Tibial artery (tissue), 4 donors: ENCODE measurements at places on chromosomes 2 and 18.

- H3K4me3 ChIP-seq = no peak overlapping the region
- DNase-seq = no peak
- no peaks in the 10 kb centered on the region for H3K27me3 ChIP-seq
Observed at GRCh38 chr2:102925003-102925402, 163.2 kb downstream of the TMEM182 start.

- H3K4me1 ChIP-seq = no peaks in the 10 kb centered on the region
- no peak for DNase-seq
- H3K36me3 ChIP-seq = no peaks in the 10 kb centered on the region
- no peak overlapping the region for H3K4me3 ChIP-seq
Observed at GRCh38 chr2:166610180-166610912, 116.3 kb upstream of the SCN7A start.

DNA sequence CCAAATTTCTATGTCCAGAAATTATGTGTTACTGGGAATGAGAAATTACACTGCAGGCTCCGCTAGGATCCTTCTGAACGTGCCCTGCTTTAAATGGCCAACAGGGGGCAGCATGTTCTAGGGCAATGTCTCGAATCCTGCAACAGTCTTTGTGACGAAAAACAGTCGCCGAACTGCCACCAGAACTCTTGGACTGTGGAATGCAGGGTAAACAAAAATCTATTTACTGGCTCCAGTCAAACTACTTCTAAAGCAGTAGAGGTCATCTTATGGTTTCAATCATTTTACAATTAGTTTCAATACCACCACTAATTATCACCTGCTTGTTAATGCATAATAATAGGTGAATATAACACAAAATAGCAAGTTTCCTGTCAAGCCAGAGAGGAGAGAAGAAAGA lies 9.8 kb upstream of the ZNF397 start:
- H3K27ac ChIP-seq = no peak overlapping the region
- peak; percentile 81 for DNase-seq
- no peaks in the 10 kb centered on the region for H3K27me3 ChIP-seq
- no peaks in the 10 kb centered on the region for H3K36me3 ChIP-seq
- no peak overlapping the region for H3K4me3 ChIP-seq

DNA sequence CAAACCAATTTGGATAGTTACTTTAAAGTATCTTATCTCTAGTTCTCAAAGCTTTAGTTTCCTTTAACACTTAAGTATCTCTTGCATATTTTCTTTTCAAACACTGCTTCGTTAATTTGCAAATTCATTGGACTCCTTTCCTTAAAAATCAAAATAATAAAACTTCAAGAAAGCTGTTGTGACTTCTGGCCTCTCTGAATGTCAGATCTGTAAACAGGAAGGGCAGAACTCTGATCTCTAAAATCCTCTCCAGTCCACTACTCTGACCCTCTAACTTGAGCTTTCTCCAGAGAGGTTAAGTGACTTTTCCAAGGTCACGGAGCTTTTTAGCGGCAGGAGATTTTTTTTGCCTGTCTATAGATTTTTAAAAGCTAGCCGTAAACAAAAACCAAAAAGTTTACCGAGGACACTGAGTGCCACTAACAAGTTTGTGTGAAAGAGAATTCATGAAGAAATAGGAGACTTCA lies 155.5 kb downstream of the TGIF1 start:
- H3K4me1 ChIP-seq = peaks cover 23% of the 10 kb centered on the region
- H3K27me3 ChIP-seq = no peaks in the 10 kb centered on the region
- no peaks in the 10 kb centered on the region for H3K36me3 ChIP-seq
- peak overlapping the region; percentile 94 for H3K27ac ChIP-seq

- H3K36me3 ChIP-seq = no peaks in the 10 kb centered on the region
- DNase-seq = no peak
- H3K27me3 ChIP-seq = no peaks in the 10 kb centered on the region
- H3K27ac ChIP-seq = no peak overlapping the region
- H3K4me1 ChIP-seq = no peaks in the 10 kb centered on the region
- no peak overlapping the region for H3K4me3 ChIP-seq
Observed at GRCh38 chr2:124257120-124257519, 232.0 kb downstream of the CNTNAP5 start.

GRCh38 chr2:14761118-14761517 lies 128.6 kb downstream of the LRATD1 start:
- H3K4me1 ChIP-seq = no peaks in the 10 kb centered on the region
- H3K36me3 ChIP-seq = no peaks in the 10 kb centered on the region
- no peak overlapping the region for H3K27ac ChIP-seq
- DNase-seq = no peak
- no peak overlapping the region for H3K4me3 ChIP-seq

DNA sequence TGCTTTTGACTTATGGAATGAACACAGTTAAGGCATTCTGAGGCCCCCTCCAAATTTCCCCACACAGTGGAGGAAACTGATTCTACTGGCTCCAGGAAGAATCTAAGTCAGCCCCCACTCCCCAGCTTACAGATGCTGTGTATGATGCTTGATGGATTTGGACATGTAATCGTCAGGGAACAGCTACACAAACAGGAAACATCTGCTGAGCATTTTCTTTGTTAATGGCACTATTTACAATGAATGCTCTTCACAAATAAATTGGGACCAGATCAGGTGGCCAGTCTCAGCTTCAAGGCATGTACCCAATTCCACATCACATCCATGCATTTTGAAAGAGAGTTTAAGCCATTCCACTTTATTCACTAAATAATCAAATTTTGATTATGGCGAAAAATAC lies 562.3 kb downstream of the SOX11 start:
- no peaks in the 10 kb centered on the region for H3K4me1 ChIP-seq
- no peaks in the 10 kb centered on the region for H3K27me3 ChIP-seq
- H3K4me3 ChIP-seq = no peak overlapping the region
- H3K27ac ChIP-seq = no peak overlapping the region

DNA sequence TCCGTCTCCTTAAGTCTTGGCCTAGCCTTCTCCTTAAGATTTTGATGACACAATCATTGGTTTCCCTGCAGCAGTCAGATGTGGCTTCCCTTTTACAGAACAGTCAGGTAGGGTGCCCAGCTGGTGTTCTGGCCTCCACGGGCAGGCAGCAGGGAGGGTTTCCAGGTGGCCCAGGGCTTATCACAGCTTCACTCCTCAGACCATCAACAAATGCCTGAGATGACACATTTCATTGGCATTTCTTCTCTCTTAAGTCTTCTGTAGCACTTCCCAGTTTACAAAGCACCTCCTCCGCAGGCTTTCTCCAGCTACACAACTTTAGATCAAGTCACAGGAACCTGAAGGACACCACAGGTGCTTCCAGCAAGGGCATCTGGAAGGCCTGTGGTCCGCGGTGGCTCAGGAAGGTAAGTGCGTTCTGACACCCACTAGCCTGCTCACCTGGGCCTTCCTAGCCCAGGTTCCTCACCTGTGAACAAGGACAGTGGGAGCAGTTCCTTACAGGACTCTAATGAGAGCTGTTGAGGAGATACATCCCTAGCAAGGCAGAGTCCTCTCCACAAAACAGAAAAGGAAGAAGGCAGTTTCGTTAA lies 37.6 kb downstream of the PTPN18 start:
- H3K4me1 ChIP-seq = peaks cover 9% of the 10 kb centered on the region
- H3K36me3 ChIP-seq = no peaks in the 10 kb centered on the region
- no peaks in the 10 kb centered on the region for H3K27me3 ChIP-seq
- no peak overlapping the region for H3K4me3 ChIP-seq

GRCh38 chr2:68475110-68475509 lies 7.7 kb downstream of the APLF start:
- no peak overlapping the region for H3K27ac ChIP-seq
- H3K27me3 ChIP-seq = no peaks in the 10 kb centered on the region
- no peaks in the 10 kb centered on the region for H3K4me1 ChIP-seq
- no peak overlapping the region for H3K4me3 ChIP-seq
- DNase-seq = no peak

DNA sequence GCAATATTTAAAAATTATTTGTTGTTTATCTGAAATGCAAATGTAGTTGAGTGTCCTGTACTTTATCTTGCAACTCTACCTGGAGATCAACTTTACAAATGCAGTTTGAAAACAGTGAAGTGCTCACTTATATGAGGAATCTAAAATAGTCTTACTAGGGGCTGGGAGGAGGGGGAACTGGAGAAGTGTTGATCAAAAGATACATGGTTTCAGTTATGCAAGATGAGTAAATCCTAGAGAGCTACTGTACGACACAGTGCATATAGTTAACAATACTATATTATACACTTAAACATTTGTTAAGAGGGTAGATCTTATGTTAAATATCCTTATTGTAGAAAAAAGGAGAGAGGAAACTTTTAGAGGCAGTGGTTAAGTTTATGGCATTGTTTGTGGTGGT lies 241.9 kb downstream of the BCL11A start:
- no peaks in the 10 kb centered on the region for H3K36me3 ChIP-seq
- DNase-seq = no peak
- no peaks in the 10 kb centered on the region for H3K27me3 ChIP-seq
- no peak overlapping the region for H3K27ac ChIP-seq
- no peaks in the 10 kb centered on the region for H3K4me1 ChIP-seq

DNA sequence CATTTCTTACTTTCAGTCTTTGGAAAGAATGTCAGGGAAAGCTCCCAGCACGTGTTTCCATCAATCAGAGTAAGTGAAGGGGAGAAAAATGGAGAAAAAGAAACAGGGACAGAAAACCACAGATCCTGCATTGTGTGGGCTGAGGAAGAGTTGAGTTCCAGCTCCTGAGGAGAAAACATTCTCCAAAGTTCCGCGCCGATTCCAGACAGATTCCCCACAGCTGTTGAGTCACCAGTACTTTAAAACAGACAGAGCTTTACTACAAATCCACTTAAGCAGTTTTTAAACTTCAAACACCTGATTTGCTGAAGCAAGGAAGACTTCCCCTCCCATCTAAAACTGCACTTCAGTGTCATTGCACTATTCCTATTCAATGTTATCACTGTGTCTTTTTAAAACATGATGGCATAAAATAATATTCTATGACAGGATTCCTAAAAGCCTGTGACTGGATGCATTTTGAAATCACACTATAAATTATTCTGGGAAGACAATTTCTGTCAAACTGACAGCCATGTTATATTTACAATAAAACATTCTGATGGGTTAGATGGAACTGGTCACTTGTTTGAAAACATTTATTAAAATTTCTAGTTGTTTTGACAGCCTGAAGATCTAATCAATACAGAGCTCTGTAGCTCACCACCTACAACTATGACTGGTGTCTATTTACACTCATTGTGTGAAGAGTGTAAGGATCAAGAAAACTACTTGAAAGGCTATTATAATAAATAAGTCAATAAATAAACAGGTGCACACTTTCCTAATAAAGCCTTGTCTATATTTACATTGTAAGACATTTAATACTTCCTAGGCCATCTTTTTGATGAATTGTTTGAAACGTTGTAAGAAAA lies 40.9 kb downstream of the TCF4 start:
- H3K36me3 ChIP-seq = no peaks in the 10 kb centered on the region
- H3K27ac ChIP-seq = peak overlapping the region; percentile 2
- peaks cover 12% of the 10 kb centered on the region for H3K4me1 ChIP-seq

DNA sequence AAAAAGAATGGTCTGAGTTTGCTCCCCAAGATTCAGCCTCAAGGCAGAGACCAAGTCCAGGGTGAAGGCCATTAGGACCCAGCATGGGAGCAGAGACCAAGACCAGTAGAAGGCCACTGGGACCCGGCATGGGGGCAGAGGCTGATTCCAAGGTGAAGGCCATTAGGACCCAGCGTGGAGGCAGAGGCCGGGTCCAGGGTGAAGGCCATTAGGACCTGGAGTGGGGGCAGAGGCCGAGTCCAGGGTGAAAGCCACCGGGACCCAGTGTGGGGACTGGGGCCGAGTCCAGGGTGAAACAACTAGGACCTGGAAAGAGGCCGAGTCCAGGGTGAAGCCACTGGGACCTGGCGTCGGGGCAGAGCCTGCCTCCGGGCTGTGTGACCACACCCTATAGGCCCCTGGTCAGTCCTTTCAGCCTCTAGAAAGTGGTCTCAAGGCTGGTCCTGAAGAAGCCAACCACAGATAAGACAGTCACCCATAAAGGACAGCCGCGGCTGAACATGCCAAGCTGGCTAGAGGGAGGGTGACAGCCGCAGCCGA lies 113.8 kb upstream of the SALL3 start:
- DNase-seq = no peak
- H3K4me3 ChIP-seq = no peak overlapping the region
- H3K27me3 ChIP-seq = peaks cover 3% of the 10 kb centered on the region
- H3K27ac ChIP-seq = no peak overlapping the region
- H3K36me3 ChIP-seq = no peaks in the 10 kb centered on the region

- no peak overlapping the region for H3K27ac ChIP-seq
- DNase-seq = no peak
- H3K4me3 ChIP-seq = no peak overlapping the region
- no peaks in the 10 kb centered on the region for H3K36me3 ChIP-seq
Observed at GRCh38 chr2:84805250-84805958, 75.5 kb downstream of the TRABD2A start.

DNA sequence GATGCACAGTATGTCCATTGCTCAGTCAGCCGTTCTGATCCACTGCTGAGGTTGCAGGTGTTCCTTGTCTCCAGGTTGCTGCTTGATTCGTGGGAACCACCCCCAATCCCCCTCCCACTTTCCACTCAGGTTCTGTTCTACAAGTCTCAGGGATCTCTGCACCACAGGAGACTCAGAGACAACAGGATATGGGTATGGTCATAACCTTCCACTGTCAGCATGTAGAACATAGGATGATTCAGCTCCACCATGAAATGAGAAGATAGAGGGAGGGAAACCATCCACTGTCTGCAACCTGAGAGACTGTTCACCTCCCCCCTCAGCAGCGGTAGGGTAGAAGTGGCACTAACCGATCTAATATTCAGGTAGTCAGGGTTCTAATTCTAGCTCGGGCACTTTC lies 19.0 kb upstream of the KLF7 start:
- no peak for DNase-seq
- no peaks in the 10 kb centered on the region for H3K36me3 ChIP-seq
- no peaks in the 10 kb centered on the region for H3K4me1 ChIP-seq
- no peaks in the 10 kb centered on the region for H3K27me3 ChIP-seq
- no peak overlapping the region for H3K4me3 ChIP-seq

DNA sequence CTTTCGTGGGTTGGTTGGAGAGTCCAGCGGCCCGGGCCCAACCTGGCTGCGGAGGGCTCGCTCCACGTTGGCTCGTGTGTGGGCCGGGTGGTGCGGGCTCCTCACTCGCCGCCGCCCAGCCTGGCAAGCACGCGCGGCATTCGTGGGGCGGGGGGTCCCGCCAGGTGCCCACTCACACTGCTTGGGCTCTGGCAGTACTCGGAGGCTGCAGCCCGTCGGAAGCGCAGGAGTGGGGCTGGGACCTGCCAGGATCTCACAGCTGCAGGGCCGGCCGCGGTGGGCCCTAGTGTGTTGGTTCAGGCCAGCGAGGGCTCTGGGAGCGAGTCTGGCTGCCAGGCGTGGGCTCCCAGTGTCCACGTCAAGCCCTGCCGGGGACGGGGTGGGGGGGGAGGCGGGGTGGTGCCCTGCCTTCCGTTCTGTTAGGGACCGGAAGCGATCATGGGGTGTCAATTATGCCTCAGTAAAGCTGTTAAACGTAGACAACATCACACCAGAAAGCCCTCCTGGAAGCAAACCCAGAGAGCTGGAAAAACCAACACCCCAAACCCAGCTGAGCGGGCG lies 1.0 kb upstream of the HS6ST1 start:
- no peaks in the 10 kb centered on the region for H3K27me3 ChIP-seq
- H3K4me1 ChIP-seq = peaks cover under 1% of the 10 kb centered on the region
- no peaks in the 10 kb centered on the region for H3K36me3 ChIP-seq
- no peak overlapping the region for H3K4me3 ChIP-seq

GRCh38 chr2:101881131-101881530 lies 110.6 kb upstream of the IL1R2 start:
- no peak for DNase-seq
- H3K36me3 ChIP-seq = peaks cover 20% of the 10 kb centered on the region
- H3K4me3 ChIP-seq = no peak overlapping the region
- H3K4me1 ChIP-seq = peaks cover 9% of the 10 kb centered on the region
- H3K27me3 ChIP-seq = no peaks in the 10 kb centered on the region
- no peak overlapping the region for H3K27ac ChIP-seq

- H3K4me3 ChIP-seq = no peak overlapping the region
- H3K27me3 ChIP-seq = no peaks in the 10 kb centered on the region
- DNase-seq = no peak
- peaks cover 4% of the 10 kb centered on the region for H3K36me3 ChIP-seq
- no peak overlapping the region for H3K27ac ChIP-seq
- peaks cover 48% of the 10 kb centered on the region for H3K4me1 ChIP-seq
Observed at GRCh38 chr2:39432701-39433100, 4.4 kb downstream of the MAP4K3 start.
